AG04449 (cell line): ENCODE measurements at places on chromosomes 1 and 21.

DNA sequence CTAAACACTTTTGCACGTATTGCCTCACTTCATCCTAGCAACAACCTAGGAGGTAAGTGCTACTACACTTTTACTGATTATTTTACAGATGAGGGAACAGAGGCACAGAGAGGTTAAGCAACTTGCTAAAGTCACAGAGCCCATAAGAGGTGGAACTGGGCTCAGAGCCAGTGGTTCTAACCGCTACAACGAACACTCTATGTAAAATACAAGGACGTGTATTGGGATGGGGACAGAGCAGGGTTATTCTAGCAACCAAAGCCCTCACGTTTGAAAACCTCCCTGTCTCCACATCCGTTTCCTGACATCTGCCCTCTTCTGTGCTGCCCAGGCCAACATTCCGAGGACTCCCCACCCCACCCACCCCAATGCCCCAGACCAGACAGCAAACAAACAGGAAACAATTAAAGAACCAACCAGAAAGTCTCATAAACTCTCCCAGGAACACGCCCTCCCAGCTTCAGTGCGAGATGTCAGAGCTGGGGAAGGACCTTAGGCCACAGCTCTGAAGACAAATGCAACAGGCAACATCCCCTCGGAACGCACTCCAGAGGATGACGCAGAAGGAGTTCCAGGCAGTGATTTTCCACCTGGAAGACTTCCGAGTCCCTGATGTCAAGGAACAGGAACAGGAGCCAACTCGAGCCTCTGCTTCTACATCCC lies 41.1 kb downstream of the GLIS1 start:
- no peak for DNase-seq

GRCh38 chr1:242146652-242147051 lies 147.8 kb upstream of the MAP1LC3C start:
- DNase-seq = no peak

- DNase-seq = no peak
These were observed 4.9 kb downstream of the OTUD7B start for GRCh38 chr1:150005606-150006005.

DNA sequence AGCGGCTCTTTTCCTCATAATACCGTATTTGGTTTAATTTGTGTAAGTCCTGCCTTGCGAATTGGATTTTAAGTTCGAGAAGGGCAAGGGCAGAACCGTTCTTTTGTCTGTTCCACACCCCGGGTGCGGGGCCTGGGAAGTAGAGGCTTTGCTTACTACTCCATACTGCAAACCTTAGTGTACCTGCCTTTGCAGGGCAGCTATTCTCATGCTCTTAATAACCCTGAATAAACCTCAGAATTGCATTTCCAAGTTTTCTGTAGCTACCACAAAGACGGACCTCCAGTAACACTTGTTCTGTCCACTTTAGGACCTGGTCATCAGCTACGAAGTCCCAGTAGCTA lies 657 bp upstream of the HNRNPU start:
- DNase-seq = no peak

GRCh38 chr1:233440951-233441401 lies 113.5 kb downstream of the MAP3K21 start:
- peak; percentile 7 for DNase-seq
